Sigmoid colon (tissue), 7 donors: ENCODE measurements at places on chromosomes 4 and X. TPM values are rescaled to one million over a fixed set of nuclear protein-coding genes. Genes with fewer than 3 reads are reported as not detected.

The HTRA3 gene
- 49.6 TPM for total RNA-seq

The ENOX2 gene
- 18.8 TPM for total RNA-seq

The TSPAN5 gene
- total RNA-seq, result 18.6 TPM

The GABRB1 gene
- 0.81 TPM for total RNA-seq

The DCTD gene
- total RNA-seq, result 38.2 TPM

- H3K4me3 ChIP-seq, result no peak overlapping the region
- H3K36me3 ChIP-seq, result no peaks in the 10 kb centered on the region
- DNase-seq, result no peak
- no peaks in the 10 kb centered on the region for H3K4me1 ChIP-seq
- no peak overlapping the region for H3K27ac ChIP-seq
- H3K27me3 ChIP-seq, result no peaks in the 10 kb centered on the region
Measured at GRCh38 chrX:7801711-7802110, 41.3 kb upstream of the VCX start.

- no peak overlapping the region for H3K4me3 ChIP-seq
- H3K27me3 ChIP-seq, result no peaks in the 10 kb centered on the region
- no peaks in the 10 kb centered on the region for H3K36me3 ChIP-seq
- no peak overlapping the region for H3K27ac ChIP-seq
- H3K4me1 ChIP-seq, result no peaks in the 10 kb centered on the region
Measured at GRCh38 chr4:54837576-54838140, 179.9 kb downstream of the KIT start.

GRCh38 chr4:46820154-46820553 lies 88.9 kb downstream of the COX7B2 start:
- no peak for DNase-seq
- H3K4me3 ChIP-seq, result no peak overlapping the region
- no peaks in the 10 kb centered on the region for H3K27me3 ChIP-seq
- no peaks in the 10 kb centered on the region for H3K4me1 ChIP-seq
- no peaks in the 10 kb centered on the region for H3K36me3 ChIP-seq

- no peaks in the 10 kb centered on the region for H3K4me1 ChIP-seq
- no peak overlapping the region for H3K4me3 ChIP-seq
- no peaks in the 10 kb centered on the region for H3K27me3 ChIP-seq
Measured at GRCh38 chrX:15398874-15399273, 14.7 kb upstream of the VEGFD start.

DNA sequence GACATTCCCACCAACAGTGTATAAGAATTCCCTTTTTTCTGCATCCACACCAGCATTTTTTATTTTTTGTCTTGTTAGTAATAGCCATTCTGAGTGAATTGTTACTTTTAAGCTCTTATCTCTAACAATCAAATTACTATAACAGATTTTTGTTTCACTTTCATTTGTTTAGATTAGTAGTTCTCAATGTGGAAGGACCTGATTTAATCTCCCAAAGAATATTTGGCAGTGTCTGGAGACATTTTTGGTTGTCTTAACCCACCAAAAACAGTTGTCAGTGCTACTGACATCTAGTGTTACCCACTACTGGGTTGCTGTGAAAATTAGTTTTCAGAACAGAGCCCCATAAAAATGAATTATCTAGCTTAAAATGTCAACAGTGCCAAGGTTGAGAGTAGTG lies 37.9 kb downstream of the RUFY3 start:
- DNase-seq, result no peak
- no peaks in the 10 kb centered on the region for H3K27me3 ChIP-seq
- H3K36me3 ChIP-seq, result peaks cover 14% of the 10 kb centered on the region
